ENCODE measurements at places on chromosomes 12 and 14. TPM values are rescaled to one million over a fixed set of nuclear protein-coding genes. Genes with fewer than 3 reads are reported as not detected.

The ALX1 gene
- not detected for total RNA-seq

The SYNDIG1L gene
- not detected for total RNA-seq

The KRT72 gene
- total RNA-seq: 0.67 TPM

DNA sequence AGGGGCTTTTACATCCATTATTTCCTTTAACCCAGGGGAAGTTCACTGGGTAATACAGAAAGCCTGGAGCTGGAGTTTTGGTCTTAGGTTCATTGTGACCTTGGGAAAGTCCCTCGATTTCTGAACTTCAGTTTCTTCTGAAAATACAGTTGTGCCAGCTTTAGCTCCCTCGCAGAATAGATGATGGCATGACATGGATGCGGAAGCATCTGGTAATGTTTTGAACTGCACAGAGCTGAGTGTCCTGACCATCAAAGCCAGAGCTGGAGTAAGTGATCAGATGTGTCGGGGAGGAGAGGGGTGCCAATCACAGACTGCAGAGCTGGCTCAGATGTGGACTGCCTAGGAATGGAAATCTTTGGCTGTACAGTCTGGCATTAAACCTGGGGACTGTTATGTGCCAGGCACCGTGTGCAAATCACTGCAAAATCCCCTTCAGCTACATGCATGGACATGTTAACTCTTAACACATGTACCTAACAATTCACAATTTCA is 180.9 kb downstream of the ETV6 start:
- no peak overlapping the region for H3K27ac ChIP-seq
- H3K4me3 ChIP-seq: no peak overlapping the region
- DNase-seq: no peak
- peaks cover 17% of the 10 kb centered on the region for H3K36me3 ChIP-seq

GRCh38 chr14:56121816-56122215 is 3.6 kb downstream of the PELI2 start:
- no peak overlapping the region for H3K4me3 ChIP-seq
- no peak overlapping the region for H3K27ac ChIP-seq
- no peaks in the 10 kb centered on the region for H3K36me3 ChIP-seq
- no peak for DNase-seq

- H3K4me1 ChIP-seq: peaks cover 35% of the 10 kb centered on the region
- peaks cover 9% of the 10 kb centered on the region for H3K36me3 ChIP-seq
- H3K4me3 ChIP-seq: no peak overlapping the region
- DNase-seq: no peak
- no peaks in the 10 kb centered on the region for H3K27me3 ChIP-seq
Measured at GRCh38 chr12:6941267-6941666, 2.3 kb upstream of the RNU7-1 start.

DNA sequence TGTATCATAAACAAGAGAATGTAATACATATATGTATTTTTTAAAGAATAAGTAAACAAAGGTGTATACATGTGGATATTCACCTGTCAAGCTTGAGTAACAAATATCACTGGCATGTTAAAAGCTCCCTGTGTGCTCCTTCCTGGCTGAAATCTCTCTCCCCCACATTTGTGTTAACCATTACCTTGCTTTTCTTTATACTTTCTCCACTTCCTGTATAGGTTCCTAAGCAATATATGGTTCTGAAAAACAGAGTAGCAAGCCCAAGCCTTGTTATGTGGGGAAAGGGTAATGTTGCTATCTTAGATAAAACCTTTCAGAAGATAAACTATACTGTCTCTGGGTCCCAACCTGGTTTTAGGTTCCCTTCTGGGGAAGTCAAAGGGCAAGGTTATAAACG is 32.3 kb upstream of the TBC1D30 start:
- peaks cover 2% of the 10 kb centered on the region for H3K4me1 ChIP-seq
- no peak overlapping the region for H3K4me3 ChIP-seq
- H3K27me3 ChIP-seq: peaks cover 8% of the 10 kb centered on the region
- DNase-seq: no peak
- H3K27ac ChIP-seq: no peak overlapping the region

- H3K27me3 ChIP-seq: peaks cover 4% of the 10 kb centered on the region
- DNase-seq: no peak
- H3K27ac ChIP-seq: no peak overlapping the region
Measured at GRCh38 chr14:68622856-68623255, 170.0 kb downstream of the ZFP36L1 start.

GRCh38 chr12:4424422-4424821 is 21.2 kb downstream of the FGF6 start:
- H3K36me3 ChIP-seq: no peaks in the 10 kb centered on the region
- no peaks in the 10 kb centered on the region for H3K4me1 ChIP-seq
- no peak for DNase-seq
- no peak overlapping the region for H3K27ac ChIP-seq
- H3K27me3 ChIP-seq: peaks cover 8% of the 10 kb centered on the region
- no peak overlapping the region for H3K4me3 ChIP-seq

DNA sequence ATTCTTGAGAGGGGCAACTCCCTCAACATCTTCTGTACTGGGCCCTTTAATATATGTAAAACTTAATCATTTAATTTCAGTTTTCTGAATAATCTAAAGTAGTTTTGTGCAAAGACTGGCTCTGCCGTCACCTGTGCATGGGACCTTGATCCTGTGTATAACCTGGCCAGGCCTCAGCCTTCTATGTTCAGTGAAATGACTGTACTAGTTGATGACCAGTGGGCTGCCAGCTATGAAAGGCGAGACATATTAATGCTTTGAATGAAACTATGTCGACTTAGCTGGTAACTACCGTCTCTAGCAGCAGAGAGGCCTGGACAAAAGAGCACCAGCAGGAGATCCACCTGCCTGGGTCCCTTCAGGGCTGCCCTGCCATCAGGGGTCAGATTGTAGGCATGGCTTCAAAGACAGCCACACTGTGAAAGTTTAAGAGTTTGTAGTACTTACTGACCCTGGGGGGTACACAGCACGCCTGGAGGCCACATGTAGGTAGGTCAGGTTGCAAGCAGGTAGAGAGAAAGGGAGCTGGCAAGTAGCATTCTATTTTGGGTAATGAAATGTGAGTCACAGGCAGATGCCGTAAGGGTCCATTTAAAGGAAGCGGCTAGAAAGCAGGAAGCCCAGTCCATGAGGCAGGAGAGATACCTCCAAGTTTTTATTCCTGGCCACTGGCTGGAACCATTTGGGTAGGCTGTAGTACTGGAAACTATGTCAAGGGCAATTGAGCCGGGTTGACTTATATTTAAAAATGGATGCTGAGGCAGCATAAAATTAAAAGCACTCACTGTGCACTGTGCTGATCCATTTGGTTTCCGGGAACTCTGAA is 77.2 kb downstream of the BHLHE41 start:
- H3K27me3 ChIP-seq: peaks cover 18% of the 10 kb centered on the region
- no peak for DNase-seq
- H3K36me3 ChIP-seq: no peaks in the 10 kb centered on the region

Measured in activated naive CD8-positive, alpha-beta T cell treated with anti-CD3 and anti-CD28 coated beads, Interleukin-2, amount 10 ng/mL, durations not matched to agents 7 days and 5 days (primary cell).